ENCODE measurements at places on chromosomes 6 and 20. TPM values are rescaled to one million over a fixed set of nuclear protein-coding genes. Genes with fewer than 3 reads are reported as not detected.

Gene UNC5CL
- total RNA-seq: 1.6 TPM

Gene DUSP15
- not detected for total RNA-seq

Gene FRMD1
- total RNA-seq: not detected

Gene FNDC11
- total RNA-seq: 0.27 TPM

Gene PLG
- total RNA-seq: 0.23 TPM

Gene CLIC5
- 3.0 TPM for total RNA-seq

Gene TGM2
- not detected for total RNA-seq

Gene ABT1
- total RNA-seq: 29.9 TPM

Gene CCN5
- total RNA-seq: not detected

Gene FKBP1C
- total RNA-seq: 3.0 TPM

Gene ADGRF5
- not detected for total RNA-seq

Gene SYNE1
- total RNA-seq: 14.2 TPM

GRCh38 chr6:166459272-166459671, 76.5 kb upstream of the MPC1 start:
- no peak for DNase-seq

GRCh38 chr6:33417128-33417902, 592 bp downstream of the CUTA start:
- DNase-seq: no peak

DNA sequence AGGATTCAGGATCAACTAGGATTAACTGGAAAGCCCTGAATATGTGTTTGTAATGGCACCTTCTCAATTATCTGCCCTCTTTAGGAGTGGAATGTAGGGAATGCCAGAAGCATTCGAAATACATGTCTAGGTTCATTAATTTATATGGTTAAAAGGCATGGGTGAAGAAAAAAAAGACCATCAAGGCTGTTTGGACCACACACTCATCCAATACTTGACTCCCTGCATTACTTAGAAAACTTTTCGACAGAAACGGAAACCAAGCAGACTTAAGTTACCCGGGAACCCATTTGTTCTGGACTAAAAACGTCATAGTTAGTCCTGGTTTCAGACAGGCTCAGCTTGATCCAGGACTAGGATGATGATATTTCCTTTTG, 33.2 kb downstream of the SLC2A10 start:
- no peak for DNase-seq

DNA sequence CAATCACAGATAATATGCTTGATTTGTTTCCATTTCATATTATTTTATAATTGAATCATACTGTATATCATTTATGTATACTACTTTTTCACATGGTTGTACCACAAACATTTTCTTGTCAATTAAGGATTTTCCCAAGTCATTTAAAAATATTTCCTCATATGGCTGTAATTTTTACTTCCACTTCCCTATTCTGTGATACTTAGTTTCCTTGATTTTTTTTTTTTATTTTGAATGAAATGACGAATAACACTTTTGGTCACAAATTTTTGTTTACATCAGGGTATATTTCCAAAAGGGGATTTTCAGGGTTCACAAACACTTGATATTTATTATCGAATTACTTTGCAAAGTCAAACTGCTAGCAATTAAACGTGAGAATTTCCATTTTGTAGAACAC, 515.6 kb downstream of the KIF16B start:
- no peak for DNase-seq

GRCh38 chr6:113875470-113875869, 18.3 kb downstream of the MARCKS start:
- no peak for DNase-seq

GRCh38 chr6:137738931-137739504, 128.0 kb upstream of the TNFAIP3 start:
- DNase-seq: no peak

DNA sequence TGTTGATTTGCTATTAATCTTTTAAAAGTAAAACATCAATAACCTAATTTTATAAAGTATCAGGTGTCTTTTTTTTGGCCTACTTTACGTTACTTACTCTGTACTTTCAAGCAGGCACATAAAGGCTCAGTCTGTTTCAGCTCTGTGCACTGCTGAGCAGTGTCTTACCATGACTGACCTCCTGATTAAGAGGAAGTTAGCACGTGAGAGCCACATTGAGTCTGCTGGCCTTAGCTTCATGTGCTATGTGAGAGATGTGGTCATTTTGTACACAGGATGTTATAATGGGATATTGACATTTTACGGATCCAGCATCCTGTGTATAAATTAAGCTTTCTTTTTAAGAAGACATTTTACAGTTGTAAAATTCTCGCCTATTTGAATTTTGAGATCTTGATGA, 31.9 kb downstream of the ARID1B start:
- DNase-seq: no peak

DNA sequence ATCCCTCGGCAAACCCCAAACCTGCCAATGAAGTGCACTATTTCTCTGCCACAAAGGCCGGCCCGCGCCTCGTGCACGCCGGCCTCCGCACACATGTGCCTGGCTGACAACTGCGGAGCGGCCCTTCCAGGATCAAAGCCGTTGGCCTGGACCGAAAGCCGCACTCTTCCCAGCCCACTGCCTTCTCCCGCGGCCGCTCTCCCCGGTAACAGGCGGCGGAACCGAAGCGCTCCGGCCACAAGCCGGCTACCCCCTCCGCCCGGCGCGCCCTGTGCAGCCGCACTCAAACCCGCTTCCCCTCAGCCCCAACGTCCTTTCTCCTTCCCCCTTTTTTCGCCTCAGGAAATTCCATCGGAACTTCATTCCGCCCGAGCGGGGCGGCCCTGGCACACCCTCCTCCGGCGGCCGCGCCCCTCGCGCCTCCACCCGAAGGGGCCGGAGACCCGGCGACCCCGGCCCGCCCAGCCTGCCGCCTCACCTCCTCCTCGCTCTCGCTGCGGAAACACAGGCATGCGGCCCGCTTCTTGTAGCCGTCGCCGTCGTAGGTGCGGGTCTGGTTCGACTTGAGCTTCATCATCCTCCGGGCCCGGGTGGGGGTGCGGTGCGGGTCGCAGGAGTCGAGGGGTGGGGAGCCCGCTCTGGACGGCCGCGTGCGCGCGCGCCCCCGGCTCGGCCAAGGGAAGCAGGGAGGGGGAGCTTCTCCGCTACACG, 528 bp downstream of the NUDT3 start:
- peak; percentile 46 for DNase-seq

- no peak for DNase-seq
Observed at GRCh38 chr6:3458706-3459421, 2.0 kb upstream of the SLC22A23 start.

DNA sequence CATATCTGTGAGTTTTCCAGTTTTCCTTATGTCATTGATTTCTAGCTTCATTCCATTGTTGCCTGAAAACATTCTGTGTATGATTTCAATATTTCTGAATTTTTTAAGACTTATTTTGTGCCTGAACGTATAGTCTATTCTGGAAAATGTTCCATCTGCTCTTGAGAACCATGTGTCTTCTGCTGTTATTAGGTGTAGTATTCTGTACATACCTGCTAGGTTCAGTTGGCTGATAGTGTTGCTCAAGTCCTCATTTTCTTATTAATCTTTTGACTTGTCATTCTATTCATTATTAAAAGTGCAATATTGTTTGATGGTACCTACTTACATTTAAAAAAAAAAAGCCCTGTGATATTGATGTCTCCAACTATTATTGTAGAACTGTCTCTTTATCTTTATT, 869.8 kb upstream of the MAN1A1 start:
- DNase-seq: no peak

- no peak for DNase-seq
Observed at GRCh38 chr6:61886608-61887259, 399.3 kb downstream of the KHDRBS2 start.

- DNase-seq: no peak
Observed at GRCh38 chr6:142631517-142632385, 313.2 kb downstream of the HIVEP2 start.

- no peak for DNase-seq
Observed at GRCh38 chr6:44256775-44257024, 628 bp downstream of the SLC35B2 start.

GRCh38 chr6:155040901-155041650, 46.0 kb downstream of the TIAM2 start:
- no peak for DNase-seq

- DNase-seq: no peak
Observed at GRCh38 chr20:13297147-13297899, 76.2 kb downstream of the ISM1 start.

DNA sequence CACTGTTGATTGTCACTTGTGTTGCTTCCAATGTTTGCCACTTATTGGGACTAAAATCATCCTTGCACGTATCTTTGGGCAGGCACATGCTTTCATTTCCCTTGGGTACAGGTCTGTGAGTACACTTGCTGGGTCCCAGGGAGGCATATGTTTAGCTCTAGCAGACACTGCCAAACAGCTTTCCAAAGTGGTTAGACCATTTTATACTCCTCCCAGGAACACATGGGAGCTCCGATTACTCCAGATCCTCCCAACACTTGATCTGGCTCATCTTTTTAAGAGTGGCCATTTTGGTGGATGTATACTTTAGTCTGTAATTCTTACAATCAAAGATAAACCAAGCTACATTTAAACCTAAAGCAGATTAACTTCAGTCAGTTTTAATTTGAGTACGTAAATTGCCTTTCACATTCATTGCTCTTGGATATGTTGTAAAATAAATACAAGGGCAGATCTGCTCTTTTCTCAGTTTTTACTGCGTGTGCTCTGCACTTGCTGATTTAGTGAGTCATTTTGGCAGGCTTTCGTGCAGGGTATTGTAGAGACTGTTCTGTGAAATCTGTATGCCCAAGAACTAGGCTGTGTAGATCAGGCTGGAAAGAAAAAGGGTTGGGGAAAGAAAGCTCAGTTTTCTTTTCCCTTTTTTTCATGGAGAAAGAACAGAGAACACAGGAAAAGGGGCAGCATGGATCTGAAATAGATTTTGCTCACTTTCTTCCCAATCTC, 19.5 kb downstream of the SLC22A1 start:
- DNase-seq: no peak

DNA sequence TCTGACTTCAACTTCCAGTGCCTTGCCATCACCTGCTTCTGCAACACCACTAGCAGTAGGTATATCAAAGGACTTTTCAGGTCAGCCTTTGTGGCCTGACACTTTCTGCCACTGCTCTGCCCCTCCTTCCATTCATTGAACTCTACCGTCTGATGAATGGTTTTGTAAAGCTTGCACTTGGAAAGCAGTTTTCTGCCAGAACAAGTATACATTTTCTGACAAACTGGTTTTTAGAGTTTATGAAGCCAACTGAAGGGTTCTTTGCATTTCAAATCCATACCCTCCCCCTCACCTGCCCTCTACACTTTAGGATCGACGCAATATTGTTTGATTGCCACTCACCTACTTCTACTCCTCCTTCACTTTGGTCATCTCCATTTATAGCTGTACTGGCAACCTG, 603.1 kb downstream of the HACE1 start:
- DNase-seq: no peak

DNA sequence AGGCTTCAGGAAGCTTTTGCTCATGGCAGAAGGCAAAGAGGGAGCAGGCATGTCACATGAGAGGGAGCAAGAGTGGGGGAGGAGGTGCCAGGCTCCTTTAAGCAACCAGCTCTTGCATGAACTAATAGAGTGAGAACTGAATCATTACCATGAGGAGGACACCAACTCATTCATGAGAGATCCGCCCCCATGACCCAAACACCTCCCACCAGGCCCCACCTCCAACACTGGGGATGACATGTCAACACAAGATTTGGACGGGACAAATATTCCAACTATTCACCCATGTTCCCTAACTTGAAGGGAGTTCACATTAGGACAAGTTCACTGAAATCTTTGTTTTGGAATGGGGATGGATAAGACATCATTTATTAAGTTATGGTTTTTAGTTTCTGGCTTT, 155.2 kb upstream of the ESR1 start:
- no peak for DNase-seq

- peak; percentile 28 for DNase-seq
Observed at GRCh38 chr6:125301435-125302391, at the start of gene HDDC2. Gene HDDC2, minus strand, starts transcription at chr6:125301967. Its CDS starts 35 bp downstream, at chr6:125301932.

- DNase-seq: no peak
Observed at GRCh38 chr6:41763470-41763869, 16.2 kb downstream of the FRS3 start.

DNA sequence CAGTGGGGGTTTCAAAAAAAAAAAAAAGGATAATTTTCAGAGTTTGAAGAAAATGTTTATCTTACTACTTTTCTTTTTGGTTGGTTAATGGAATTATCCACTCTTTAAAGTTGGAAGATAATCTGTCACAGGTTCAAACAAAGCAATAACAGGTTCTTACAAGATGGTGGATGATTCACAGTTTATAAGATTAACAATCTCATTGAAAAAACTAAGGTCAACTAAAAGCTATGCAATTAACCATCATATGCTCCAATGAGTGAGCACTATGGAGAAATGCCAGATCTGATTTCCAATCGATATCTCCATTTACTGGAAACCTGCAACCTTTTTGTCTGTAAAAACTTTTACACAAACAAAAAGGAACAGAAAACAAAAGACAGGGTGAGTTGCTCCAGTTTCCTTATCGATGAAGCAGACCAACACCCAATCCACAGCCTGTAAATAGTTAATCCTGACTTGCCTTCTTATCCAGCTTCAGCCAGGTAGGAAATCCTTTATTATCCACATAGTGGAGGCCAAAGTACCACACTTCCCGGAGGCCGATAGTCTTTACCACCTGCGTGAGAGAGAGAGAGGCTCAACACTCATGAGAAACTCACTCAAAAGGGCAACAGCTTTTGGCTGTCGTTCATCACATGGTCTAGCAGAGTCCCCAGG, 32.4 kb downstream of the EZR start:
- no peak for DNase-seq

- no peak for DNase-seq
Observed at GRCh38 chr6:80956898-80957297, 795.6 kb downstream of the TENT5A start.

GRCh38 chr6:170532867-170533488, 20.1 kb downstream of the PSMB1 start:
- DNase-seq: no peak
